ENCODE measurements at places on chromosomes 2 and 18.
A peak's percentile ranks its signal among the peaks of the same experiment; 100 is the strongest.

DNA sequence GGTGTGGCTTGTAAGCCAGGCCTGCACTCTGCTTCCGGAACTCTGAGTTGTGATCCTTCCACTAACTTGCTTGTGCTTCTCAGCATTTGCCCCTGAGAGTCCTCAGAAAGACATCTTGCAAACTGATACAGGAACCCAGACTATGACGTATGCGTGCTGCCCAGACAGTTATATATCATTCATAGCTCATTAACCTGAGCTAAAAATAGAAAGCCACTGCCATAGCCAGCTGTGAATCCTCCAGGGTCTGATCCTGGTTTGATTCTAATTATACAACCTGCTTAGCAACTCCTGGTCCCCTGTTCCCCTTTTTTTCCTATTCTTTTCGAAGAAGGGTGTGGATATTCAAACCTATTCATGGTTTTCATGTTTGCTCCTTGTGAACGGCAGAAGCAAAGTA, 63.7 kb downstream of the MARCHF4 start:
- peak; percentile 48 for DNase-seq

- no peak for DNase-seq
Observed at GRCh38 chr18:44805643-44806042, 125.0 kb downstream of the SETBP1 start.

- DNase-seq: no peak
Observed at GRCh38 chr2:7243276-7243675, 326.1 kb downstream of the RNF144A start.

DNA sequence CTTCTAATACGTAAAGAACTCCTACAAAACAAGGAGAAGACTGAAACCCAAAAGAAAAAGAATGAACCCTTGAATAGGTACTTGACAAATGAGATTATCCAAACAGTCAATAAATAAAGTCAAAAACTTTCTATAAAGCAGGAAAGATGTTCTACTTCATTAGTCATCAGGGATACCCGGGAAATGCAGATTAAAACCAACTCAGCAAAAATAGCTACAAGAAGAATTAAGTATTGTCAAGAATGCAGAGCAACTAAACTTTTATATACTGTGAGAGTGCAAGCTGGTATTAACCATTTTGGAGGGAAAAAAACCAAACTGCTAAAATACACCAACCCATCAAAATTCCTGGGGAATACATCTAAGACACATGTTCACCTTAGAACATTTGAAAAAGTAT, 10.4 kb downstream of the TXNL1 start:
- no peak for DNase-seq

DNA sequence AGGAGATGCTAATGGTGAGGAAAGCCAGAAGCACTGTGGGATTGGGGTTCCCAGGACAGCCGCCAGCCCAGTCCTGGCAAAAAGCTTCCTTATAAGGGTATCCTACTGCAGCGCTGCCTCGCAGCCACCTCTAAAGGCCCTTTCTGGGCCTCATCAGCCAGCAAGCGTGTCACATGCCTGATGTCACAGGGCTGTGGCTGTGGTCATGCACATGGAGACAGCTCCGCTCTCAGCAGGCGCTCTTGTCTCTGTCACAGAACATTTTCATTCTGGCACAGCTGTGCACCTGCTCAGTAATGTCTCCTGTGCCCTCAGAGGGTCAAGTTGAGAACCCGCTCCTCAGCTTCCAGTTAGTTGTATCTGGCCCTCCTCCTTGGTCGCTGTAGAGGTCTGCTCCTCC, 17.7 kb upstream of the MAL start:
- DNase-seq: no peak

Measured in astrocyte of the cerebellum (primary cell).